Non-pigmented ciliary epithelial cell (primary cell): ENCODE measurements at places on chromosomes 16 and 17.

- DNase-seq: no peak
These were observed 30.8 kb upstream of the CBLN1 start for GRCh38 chr16:49312389-49312985.

- no peak for DNase-seq
These were observed 30.3 kb downstream of the CDK5RAP3 start for GRCh38 chr17:48001197-48001596.

DNA sequence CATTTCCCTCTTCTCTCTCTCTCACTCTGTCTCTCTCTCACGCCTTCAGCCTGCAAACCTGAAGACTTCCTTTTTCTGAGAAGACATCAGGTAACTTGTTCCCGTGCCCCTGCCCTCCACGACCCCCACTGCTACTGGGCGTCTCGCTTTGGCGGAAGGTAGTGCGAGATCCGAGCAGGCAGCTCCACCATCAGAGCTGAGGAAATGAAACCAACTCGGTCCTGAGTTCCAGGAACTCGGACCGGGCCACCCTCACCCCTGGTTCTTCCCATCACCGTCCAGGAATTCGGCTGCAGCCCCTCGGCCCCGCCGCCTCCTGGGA is 585 bp downstream of the MLKL start:
- DNase-seq: no peak

- DNase-seq: no peak
These were observed 20.7 kb upstream of the BCAR1 start for GRCh38 chr16:75272097-75272551.

- no peak for DNase-seq
These were observed 155.3 kb downstream of the PITPNC1 start for GRCh38 chr17:67532326-67532871.

DNA sequence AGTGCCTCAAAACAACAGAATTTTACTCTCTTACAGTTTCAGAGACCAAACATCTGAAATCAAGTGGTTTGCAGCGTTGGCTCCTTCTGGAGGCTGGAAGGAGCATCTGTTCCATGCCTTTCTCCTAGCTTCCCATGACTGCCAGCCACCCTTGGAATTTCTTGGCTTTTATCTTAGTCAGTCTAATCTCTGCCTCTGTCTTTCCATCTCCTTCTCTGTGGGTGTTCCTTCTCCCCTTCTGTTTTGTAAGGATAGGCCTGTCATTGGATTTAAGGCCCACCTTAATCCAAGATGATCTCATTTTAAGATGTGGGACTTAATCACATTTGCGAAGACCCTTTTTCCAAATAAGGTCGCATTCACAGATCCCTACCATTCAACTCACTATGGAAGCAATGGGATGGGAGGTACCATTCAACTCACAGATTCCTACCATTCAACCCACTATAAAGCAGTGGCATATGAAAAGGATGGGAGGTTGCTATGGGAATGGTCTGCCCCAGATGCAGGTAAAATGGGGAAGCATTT is 321.8 kb downstream of the WWOX start:
- no peak for DNase-seq

- no peak for DNase-seq
These were observed 2.5 kb downstream of the ITGAX start for GRCh38 chr16:31357324-31358109.

DNA sequence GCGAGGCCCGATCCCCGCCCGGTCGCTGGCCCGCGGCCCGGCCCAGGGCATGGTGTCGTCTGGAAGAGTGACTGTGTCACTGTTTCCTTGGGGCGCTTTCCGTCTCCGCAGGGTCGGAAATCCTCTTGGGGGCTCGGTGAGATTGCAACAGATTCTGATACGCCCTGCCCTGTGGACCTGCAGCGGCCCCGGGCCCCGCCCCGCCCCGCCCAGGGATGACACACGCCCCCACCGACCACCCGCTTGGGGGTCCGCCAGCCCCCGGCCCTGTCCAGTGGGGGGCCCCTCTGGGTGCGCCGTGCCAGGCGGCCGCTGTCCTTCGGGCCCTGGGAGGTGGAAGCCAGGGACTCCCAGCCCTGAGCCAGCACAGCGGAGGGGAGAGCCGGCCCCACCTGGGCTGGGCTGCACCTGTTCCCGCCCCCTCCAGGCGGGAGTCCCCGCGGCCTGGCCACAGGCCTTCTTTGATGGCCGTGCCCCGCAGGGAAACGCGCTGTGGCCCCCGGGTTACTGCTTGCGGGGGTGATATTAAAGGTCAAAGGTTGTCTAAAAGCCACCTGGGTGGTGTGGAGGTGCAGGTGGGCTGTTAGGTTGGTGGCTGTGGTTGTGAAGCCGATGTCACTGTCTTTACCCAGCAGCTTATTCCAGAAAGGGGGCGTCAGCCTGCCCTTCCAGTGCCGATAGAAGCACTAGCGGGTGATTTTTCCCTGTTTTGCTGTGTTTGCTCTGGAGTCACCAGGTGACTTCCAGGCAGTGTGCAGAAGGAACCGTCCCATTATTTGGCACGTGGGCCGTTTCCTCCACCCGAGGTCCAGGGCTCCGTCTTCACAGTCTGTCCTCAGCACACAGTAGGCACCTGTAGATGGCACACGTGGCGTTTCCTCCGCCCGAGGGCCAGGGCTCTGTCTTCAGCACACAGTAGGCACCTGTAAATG is 752 bp downstream of the TBC1D24 start:
- no peak for DNase-seq

DNA sequence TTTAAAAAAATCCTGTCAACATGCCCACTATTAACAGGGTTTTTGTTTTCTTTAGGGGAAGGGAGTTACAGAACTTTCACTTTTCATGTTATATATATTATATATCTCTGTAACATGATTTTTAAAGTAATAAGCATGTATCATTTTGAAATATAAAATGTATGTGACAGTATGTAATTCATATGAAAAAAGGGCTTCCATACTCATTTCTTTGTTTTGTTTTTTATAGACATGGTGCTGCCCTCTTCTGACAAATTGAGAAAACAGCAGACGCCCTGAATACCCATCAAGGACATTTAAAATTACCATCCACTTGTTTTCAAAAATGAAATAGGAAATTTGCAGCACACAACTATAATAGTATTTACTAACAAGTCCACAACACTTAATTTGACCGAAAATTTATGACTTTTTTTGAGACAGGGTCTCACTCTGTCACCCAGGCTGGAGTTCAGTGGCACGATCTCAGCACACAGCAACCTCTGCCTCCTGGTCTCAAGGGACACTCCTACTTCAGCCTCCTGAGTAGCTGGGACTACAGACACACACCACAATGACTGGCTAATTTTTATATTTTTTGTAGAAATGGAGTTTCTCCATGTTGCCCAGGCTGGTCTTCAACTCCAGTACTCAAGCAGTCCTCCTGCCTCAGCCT is 30.4 kb downstream of the CFDP1 start:
- DNase-seq: no peak
